ENCODE measurements at places on chromosomes 1 and 21.
A peak's percentile ranks its signal among the peaks of the same experiment; 100 is the strongest.

GRCh38 chr1:50631161-50631560, 207.9 kb upstream of the DMRTA2 start:
- DNase-seq: no peak

GRCh38 chr1:219041141-219041540, 132.5 kb upstream of the LYPLAL1 start:
- DNase-seq: peak; percentile 74

DNA sequence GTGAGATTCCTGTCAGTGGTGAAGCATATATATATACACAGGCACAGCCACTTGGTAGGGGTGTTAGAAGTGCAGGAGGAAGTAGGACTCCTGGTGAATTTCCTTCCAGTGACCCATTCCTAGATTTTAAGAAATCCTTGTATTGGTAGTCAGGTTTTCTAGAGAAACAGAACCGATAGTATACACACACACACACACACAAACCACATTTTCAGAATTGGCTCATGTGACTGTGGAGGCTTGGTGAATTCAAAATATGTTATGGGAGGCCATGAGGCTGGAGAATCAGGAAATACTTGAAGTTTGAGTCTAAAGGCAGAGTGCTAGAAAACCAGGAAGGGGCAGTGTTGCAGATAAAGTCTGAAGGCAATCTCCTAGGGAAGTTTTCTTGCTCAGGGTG, 114.2 kb downstream of the FCRL5 start:
- peak; percentile 5 for DNase-seq

- no peak for DNase-seq
Measured at GRCh38 chr1:101365878-101366277, 129.1 kb downstream of the S1PR1 start.

DNA sequence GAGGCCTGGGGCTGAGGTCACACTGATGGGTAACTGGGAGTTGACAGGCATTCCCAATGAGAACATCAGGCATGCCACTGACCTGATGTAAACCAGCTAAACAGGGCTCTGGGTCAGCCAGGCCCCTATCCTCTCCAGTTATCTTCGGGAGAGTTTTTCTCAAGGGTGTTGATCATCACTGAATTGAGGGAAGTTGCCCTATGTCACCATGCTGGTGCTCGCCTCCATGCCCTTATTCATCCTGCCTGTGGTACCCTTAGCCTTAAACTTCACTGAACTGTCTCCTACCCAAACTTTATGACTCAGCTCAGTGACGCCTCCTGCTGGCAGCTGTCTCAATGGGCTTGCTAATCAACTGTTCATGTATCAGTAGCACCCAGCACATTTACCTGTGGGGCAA, 80.7 kb upstream of the TNR start:
- no peak for DNase-seq

DNA sequence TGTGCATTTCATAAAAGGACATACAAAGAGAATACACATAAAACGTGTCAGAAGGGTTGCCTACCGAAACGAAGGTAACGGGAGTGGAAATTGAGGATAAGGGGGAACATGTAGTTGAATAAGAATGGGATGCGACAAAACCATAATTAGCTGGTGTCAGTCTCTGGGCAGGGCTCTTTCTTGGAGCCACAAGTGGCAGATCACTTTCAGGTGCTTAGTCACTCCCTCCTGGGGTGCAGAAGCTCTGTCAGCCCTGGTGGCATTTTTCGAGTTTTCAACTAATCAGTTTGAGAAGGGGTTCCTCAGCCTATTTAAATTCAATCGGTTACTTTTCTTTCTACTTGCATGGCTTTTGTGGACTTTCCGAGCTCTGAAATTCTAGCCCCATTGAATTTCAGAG, 133.9 kb upstream of the IGSF21 start:
- DNase-seq: no peak

DNA sequence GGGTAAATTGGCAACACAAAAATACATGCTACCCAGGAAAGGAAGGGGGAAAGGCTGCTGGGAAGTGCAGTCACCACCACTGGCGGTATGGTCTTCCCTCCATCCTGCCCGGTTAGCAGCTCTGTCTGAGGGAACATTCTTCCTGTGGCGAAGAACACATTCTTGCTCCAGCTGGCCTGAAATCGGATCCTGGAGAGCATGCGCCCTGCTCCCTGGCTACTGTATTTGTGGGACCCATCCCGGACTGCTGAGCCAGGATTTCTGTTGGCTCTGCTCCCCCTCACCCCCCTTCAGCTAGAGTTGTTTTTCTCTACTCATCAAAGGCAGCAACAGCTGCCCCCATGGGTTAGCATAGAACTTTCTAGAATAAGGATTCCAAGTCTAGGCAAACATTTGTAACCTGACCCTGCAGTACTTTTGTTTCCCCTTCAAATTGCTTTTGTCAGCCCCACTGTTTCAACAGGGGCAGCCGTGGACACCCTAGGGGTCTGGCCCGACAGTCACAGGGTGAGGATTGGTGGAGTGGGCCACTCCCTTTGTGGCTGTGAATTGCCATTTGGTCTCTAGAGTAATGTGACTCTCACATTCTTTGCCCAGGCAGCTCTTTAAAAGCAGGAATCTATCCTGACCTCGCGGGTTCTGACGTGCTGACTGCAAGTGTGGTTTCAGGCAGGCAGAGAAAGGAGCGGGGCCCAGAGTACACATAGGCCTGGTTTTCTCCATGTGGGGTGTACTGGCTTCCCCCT, 157.7 kb downstream of the TOMM20 start:
- peak; percentile 99 for DNase-seq

GRCh38 chr1:53769184-53769583, 30.2 kb upstream of the GLIS1 start:
- DNase-seq: no peak

DNA sequence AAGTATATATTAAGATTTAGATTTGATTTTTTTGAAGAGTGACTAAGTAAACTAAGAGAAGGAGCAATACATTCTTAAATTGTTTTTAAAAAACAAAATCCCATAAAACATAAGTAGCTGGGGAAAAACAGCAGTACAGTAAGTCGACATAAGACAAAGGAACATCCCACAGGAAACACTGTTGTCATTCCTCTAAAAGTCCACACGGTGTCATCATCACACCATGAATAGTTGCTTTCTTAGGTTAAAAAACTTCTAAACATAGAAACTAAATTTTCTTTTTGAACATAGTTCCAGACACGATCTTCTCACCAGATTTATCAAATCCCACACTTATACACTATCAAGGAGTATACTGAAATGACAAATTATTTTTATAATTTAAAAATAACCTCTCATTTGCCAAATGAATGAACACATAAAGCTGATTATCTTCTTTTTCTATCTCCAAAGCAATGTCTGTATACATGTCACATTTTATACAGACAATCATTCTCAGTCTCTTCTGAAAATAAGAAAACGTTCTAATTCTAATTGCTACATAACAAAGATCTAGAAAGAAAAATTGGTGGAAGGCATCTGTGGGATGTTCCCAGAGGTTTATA, 15.8 kb downstream of the ODF2L start:
- peak; percentile 57 for DNase-seq

GRCh38 chr1:109193653-109194590, 19.8 kb upstream of the SARS1 start:
- DNase-seq: no peak

- no peak for DNase-seq
Measured at GRCh38 chr1:24694380-24694843, 50.8 kb upstream of the CLIC4 start.

DNA sequence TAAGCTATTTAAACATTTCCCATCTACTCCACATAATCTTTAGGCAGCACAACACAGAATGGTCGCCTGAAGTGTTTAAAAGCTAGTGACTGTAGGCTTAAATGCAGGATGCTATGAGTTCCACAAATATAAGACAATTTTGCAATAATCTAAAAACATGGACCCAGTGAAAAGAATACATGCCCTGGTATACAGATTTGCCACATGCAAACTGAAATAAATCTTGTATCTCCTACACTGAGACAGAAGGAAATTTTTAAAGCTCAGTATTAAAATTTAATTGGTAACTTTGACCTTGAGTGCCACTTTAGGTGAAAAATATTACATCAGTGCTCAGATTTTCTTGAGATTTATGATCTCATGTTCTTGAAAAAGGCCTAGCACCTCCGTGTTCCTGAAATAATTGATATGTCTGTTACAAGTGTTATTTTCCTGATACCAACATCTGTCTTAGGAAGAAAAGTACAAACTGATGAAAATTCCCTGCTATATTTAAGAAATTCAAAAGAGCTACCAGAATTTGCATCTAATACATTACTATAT, 285.5 kb downstream of the VAV3 start:
- no peak for DNase-seq

GRCh38 chr1:157540852-157541251, 11.5 kb downstream of the FCRL5 start:
- no peak for DNase-seq

DNA sequence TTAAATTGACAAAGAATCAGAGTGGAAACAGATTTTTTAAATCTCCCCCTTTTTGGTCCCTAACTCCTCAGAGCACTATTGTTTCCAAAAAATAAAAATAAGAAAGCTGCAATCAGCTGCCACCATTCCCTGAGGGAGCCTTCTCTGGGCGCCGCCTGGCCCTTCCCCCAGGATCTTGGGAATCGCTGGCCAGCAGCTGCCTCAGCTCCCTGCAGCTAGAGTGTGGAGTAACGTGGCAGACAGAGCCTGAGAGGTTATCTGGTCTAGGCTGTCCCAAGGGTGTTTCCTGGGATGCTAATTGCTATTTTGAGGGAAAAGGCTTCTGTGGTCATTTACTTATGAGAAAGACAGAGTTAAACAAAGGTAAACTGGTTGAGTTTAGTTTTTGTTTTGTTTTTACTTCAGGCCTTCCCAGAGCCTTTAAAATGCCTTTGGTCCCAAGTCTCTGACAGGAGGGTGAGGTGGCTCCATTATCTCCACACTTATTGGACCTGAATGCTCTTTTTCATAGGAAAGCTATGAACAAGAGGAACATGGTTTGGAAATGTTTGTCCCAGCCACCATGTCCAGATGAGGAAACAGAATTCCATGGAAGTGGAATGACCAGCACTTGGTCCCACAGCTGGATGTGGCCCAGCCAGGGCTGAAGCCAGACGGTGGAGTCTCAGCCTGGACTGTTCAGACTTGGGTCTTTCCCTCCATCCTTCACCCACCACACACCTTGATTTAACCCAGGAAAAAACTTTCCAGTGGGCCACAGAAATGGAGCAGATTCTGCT, 14.1 kb upstream of the KIAA1614 start:
- no peak for DNase-seq
